Activated CD8-positive, alpha-beta T cell treated with anti-CD3 and anti-CD28 coated beads, Interleukin-2, amount 10 ng/mL, durations not matched to agents 7 days and 5 days (primary cell): ENCODE measurements at places on chromosomes 12 and 14. TPM values are rescaled to one million over a fixed set of nuclear protein-coding genes. Genes with fewer than 3 reads are reported as not detected.

The MYL2 gene
- total RNA-seq: not detected

- DNase-seq: no peak
Observed at GRCh38 chr12:22969521-22969920, 344.6 kb downstream of the ETNK1 start.

DNA sequence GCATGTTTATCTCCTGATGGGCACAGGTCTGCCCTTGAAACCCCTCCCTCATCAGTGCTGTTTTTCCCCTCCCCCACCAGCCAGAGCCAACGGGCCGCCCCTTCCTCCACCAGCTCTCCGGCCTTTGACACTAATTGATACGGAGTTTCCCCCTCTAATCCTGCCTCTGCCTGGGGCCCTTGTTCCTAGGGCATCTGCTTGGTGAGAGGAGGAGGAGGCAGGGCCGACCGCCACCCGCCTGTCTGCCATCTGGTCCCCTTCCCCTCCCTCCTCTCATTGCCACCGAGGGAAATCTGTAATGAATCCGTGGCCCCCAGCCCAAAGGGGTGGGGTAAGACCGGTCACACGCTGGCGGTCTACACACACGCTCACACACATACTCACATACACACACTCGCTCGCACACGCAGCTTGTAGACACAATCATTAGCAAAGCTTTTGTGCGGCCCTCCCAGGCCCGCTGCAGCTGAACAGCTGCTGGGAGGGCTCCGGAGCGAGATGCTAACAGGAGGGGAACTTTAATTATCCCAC, 27.4 kb downstream of the SRRM4 start:
- no peak for DNase-seq

The SSTR1 gene
- not detected for total RNA-seq

The CLEC2B gene
- 58.8 TPM for total RNA-seq

GRCh38 chr12:18502422-18502968, 235.3 kb downstream of the PLCZ1 start:
- DNase-seq: no peak

- DNase-seq: no peak
Observed at GRCh38 chr14:48398675-48399282, 723.4 kb upstream of the MDGA2 start.

- DNase-seq: no peak
Observed at GRCh38 chr12:115866909-115867525, 410.5 kb downstream of the MED13L start.

GRCh38 chr14:54867011-54867410, 35.6 kb downstream of the GCH1 start:
- DNase-seq: no peak

The TMBIM4 gene
- 60.5 TPM for total RNA-seq

The APOF gene
- not detected for total RNA-seq
